Tracheal epithelial cell (primary cell): ENCODE measurements at places on chromosomes 1 and 21. TPM values are rescaled to one million over a fixed set of nuclear protein-coding genes. Genes with fewer than 3 reads are reported as not detected.

Gene CASP9
- 3.4 and 4.0 TPM in 2 replicates for total RNA-seq

Gene BCAR3
- 69.9 and 134 TPM in 2 replicates for total RNA-seq

Gene SYT6
- total RNA-seq: not detected in 2 replicates

Gene ZBTB8B
- total RNA-seq: not detected in 2 replicates

Gene CFH
- 19.3 and 37.3 TPM in 2 replicates for total RNA-seq

Gene SAMD11
- 0.48 and 0.64 TPM in 2 replicates for total RNA-seq

Gene OR2L13
- not detected in 2 replicates for total RNA-seq
